ENCODE measurements at places on chromosomes 12 and 14. TPM values are rescaled to one million over a fixed set of nuclear protein-coding genes. Genes with fewer than 3 reads are reported as not detected.

Gene CACNA1C
- total RNA-seq: 2.3 TPM

GRCh38 chr12:33330940-33331339 is 108.7 kb downstream of the SYT10 start:
- no peak for DNase-seq

DNA sequence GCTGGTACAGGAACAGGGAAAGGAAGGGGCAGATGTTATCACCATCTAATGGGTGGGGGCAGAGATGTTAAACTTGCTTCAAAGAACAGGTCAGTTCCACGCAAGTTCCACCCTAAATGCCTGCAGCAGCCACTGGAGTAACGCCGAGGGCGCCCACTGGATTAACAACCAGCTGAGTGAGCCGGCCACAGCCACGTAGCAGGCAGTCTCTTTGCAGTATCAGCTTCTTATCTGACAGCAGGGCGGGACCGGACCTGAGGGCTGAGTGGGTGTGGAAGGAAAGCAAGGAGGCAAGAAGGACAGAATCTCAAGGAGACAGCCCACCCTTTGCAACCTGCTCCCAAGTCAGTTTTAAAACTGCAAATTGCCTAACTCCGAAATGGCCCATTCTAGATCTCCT is 38.4 kb upstream of the FOXN3 start:
- peak; percentile 26 for DNase-seq

Gene MYF6
- not detected for total RNA-seq

Gene DPPA3
- total RNA-seq: not detected

DNA sequence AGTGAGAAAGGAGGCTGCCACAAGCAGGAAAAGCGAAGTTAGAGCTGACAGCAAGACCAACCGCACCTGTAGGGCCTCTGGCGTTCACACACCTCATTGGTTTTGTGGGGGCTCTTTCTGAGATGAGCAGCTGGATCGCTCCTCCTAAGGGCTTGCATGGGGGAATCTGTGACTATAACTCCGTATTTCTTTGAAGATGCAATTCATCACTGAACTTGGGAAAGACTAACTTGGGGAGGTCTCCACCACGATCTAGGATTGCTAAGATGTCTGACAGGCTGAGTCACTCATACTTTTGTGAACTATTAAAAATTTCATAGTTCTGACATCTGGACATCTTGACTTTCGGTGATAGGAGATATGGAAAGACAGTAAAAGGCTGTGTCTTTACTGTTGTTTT is 173.6 kb downstream of the ETV6 start:
- DNase-seq: no peak

Gene CLEC1A
- total RNA-seq: 1.3 TPM

Gene SMCO2
- not detected for total RNA-seq

GRCh38 chr14:74846168-74846567 is 29.8 kb downstream of the PROX2 start:
- no peak for DNase-seq

DNA sequence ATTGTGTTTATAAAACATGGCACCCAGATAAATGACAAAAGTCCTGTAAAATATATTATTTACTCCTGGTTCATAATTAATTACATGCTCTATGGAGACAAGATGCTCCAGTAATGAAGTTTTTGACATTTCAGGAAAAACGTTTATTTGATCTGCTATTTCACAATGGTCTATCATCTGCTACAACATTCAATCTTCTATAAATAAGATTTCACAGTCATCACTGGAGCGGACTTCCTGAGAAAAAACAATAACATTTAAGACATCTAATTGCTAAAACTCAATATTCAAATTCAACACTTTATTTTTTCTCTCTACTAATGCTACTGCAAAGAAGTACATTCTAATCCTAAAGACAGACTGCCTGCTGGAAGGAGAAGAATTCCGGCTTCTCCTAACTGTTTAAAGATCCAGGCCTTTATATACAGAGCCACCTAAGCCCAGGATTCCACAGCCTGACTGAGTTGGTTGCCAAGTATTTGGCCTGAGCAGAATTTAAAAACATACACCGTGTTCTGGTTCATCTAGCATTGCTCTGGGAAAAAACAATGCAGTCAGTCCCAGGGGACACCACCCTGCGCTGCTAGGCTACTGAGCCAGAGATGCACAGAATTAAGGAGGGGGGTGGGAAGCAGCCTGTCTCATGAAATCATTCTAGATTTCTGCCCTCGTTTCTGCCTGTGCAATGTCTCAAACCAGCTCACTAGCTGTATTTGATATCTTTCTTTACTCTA is 58.0 kb downstream of the TMTC1 start:
- DNase-seq: no peak

- DNase-seq: no peak
These were observed 35.5 kb downstream of the MYO1H start for GRCh38 chr12:109383240-109383639.

Gene CRIP1
- 2.6 TPM for total RNA-seq

- DNase-seq: peak; percentile 76
These were observed 2.2 kb upstream of the ZFP36L1 start for GRCh38 chr14:68794851-68795596.

DNA sequence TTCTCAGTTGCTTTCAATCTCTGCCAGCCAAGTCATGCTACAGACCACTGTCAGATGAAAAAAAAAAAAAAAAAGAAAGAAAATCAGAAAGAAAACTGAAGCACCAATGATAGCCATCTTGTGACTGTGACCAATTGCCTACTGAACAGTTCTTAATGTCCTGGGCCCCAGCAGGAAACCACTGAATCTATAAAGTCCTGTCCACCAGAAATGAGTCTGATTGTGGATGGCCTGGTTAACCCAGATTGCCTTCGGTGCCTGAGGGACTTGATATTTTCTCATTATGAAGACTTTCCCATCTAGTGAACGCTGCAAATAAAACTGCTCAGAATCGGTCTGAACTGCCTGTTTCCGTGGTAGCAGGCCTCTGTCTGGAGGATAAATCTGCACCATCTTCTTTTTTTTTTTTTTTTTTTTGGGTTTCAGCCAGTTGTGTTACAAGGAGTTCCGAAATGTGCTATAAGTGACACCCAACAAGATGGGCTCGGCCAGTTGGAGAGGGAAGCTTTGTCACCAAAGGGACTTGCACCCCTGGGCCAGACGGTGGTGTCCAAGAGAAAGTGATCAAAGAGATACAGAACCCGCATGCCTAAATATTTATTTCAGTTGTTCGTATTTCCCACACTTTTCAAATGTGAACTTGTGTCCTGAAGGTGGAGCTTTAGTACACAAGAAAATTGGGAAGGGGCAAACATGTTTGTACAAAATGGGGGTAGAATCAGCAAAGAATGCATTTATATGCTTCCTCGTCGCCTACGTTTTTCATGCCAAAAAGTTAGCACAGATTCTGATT is 3.0 kb upstream of the PLXNC1 start:
- DNase-seq: no peak

Gene PMCH
- total RNA-seq: not detected

GRCh38 chr12:118376089-118377020 is at the start of gene SUDS3:
Gene SUDS3 (plus strand): TSS chr12:118376555. CDS start chr12:118376692, 137 bp downstream.
- peak; percentile 95 for DNase-seq

GRCh38 chr12:27359578-27360340 is 27.1 kb downstream of the BMAL2 start:
- no peak for DNase-seq

Gene NCKAP5L
- 10.1 TPM for total RNA-seq

Gene GLI1
- not detected for total RNA-seq

GRCh38 chr12:72560003-72560769 is 288.0 kb downstream of the TRHDE start:
- DNase-seq: no peak

DNA sequence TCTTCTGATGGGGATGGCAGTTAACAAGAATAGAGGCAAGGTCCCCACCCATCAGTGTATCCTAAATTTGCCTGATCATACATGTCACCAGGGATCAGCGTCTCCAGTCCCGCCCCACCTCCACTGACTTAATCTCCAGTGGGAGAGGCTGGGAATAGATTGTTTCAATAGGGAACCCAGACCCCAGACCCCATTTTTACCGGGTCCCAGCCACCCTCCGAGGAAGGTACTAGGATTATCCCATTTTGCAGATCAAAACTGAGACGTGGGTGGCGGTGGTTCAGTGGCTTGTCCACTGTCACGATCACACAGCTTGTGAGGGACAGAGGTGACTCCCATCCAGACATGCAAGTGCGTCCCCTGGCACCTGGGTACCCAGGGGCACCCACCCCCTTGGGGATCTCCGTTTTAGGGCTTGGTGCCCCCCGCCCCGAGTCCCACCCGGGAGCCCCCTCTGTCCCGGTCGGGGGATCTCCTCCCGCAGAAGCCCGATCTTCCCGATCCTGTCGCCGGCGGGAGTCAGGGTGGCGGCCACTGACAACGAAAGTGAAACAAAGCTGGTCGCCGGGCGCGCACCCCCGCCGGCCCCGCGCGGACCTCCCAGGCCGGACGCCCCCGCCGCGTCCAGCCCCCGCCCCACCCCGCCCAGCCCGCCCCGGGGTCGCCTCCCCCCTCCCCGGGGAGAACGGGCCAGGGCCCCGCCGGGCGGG is 523 bp downstream of the WSB2 start:
- DNase-seq: peak; percentile 59

DNA sequence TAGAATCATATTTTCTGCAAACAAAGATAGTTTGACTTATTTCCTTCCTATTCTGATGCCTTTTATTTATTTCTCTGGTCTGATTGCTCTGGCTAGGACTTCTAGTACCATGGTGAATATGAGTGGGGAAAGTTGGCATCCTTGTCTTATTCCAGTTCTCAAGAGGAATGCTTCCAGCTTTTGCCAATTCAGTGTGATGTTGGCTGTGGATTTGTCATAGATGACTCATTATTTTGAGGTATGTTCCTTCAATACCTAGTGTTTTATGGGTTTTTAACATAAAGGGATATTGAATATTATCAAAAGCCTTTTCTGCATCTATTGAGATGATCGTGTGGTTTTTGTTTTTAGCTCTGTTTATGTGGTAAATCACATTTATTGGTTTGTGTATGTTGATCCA is 139.4 kb upstream of the CNTN1 start:
- no peak for DNase-seq

- DNase-seq: peak; percentile 32
These were observed 86.7 kb downstream of the TMEM260 start for GRCh38 chr14:56666294-56666693.

Gene AQP2
- not detected for total RNA-seq

GRCh38 chr14:102055181-102055901 is 31.5 kb downstream of the HSP90AA1 start:
- peak; percentile 43 for DNase-seq

GRCh38 chr12:57720606-57721595 is 17.6 kb downstream of the AGAP2 start:
- no peak for DNase-seq

- no peak for DNase-seq
These were observed 40.2 kb downstream of the PROX2 start for GRCh38 chr14:74835645-74836250.

Data from body of pancreas (tissue), 4 donors.